Retinal pigment epithelial cell (primary cell): ENCODE measurements at places on chromosomes 7 and 10.

DNA sequence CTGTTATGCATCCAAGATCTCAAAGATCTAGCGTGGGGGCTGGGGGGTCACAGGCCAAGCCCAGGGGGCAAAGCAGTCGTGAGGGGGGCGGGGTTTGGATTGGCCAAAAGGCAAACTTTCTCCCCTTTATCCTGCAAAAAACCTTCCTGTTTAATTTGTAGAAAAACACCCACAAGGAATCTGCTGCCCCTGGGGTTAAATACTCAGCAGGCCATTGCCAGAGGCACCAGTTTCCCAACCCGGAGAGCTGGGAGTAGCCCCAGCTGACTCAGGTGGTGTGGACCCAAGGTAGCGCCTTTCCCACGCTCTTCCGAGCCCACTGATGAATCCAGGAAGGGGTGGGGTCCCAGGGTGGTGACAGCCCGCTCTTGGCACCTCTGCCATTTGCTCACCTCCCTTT is 21.4 kb downstream of the KCP start:
- DNase-seq, result no peak

GRCh38 chr7:91082038-91082437 is 182.2 kb upstream of the FZD1 start:
- DNase-seq, result no peak

DNA sequence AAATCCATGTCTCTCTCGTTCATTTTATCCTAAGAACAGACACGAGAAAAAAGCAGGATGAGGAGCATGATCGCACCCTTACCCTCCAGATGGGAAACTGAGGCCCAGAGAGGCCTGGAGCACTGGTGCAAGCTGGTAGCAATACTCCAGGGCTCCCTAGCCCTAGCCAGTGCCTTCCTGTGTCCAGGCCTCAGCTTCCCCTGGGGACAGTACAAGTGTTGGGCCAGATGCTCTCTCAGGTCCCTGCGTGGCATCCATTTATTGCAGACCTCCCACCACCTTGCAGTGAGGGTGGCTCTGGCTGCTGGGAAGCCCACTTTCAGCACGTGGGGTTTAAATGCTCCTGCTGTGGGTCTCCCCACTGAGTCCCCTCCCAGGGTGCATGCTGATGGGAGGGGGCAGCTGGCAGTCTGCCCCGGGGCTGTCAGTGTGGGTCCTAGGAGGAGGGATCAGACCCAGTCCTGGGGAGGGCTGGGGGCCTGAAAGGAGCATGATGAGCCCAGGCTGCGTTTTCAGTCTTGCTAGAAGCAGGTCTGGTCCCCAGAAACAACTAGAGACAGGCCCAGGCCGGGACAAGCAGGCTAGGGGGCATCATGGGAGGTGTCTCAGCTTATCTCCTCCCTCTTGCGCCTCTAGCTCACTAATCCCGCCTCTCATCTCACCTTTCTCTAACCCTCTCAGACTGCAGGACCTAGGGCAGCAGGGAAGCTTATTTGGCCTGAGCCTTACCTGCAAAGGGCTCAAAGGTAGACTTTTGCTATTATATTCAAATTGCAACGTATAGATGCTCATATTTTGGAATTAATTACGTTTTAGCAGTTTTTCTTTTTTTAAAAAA is 662 bp upstream of the PPIF start:
- no peak for DNase-seq

DNA sequence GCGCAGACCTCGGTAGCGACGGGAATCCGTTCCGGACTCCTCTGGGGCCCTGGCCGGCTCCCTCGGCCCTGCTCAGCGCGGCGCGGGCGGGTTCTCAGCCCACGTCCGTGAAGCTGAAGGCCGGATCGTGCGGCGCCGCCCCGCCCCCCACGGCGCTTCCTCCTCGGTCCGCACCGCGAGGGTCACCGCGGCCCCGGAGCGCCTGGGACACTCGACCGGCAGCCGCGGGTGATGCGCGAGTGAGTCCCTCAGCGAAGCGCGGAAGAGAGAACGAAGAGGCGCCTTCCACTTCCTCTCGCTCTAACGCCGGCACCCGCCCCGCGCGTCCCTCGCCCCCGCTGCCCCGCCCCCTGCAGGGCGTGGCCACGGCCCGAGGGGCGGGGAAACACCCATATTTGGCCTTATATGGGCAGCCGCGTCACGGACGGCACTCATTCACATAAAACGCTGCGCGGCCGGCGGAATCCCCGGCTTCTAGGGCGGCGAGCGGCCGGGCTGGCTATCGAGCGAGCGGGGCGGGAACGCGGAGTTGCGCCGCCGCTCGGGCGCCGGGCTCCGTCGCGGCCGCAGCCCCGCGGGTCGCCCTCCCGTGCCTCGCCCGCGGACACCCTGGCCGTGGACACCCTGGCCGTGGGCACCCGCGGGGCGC is at the start of gene DUSP5:
Gene DUSP5, plus strand, starts transcription at position 470 of the 649 bp plus-strand sequence. CDS start 215 bp downstream, outside the sequence.
- DNase-seq, result no peak

GRCh38 chr10:117253908-117254307 is 13.0 kb downstream of the SLC18A2 start:
- no peak for DNase-seq

- DNase-seq, result no peak
These were observed 20.1 kb downstream of the CACNA2D1 start for GRCh38 chr7:82423446-82423845.

GRCh38 chr7:42432644-42433043 is 195.6 kb upstream of the GLI3 start:
- DNase-seq, result no peak

DNA sequence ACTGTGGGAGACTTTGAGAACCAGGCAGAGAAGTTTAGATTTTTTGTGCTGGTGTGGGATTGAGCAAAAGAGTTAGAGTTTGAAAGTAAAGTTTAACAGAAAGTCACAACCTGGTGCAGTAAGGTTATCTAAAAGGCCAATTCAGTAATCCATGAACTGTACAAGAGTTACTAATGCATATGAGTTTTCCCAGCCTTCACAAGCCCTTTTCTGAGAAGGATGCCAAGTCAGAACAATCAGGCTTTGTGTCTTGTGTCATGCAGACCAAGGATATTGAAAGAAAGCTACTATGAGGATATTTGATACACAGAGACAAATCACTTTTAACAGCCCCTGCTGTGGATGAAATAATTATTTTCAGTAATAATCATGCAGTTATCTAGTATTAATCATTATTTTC is 68.8 kb upstream of the MYO3A start:
- peak; percentile 71 for DNase-seq

GRCh38 chr7:77504951-77505350 is 32.1 kb upstream of the PTPN12 start:
- no peak for DNase-seq

- no peak for DNase-seq
These were observed 34.0 kb upstream of the DKK1 start for GRCh38 chr10:52280051-52280450.

- no peak for DNase-seq
These were observed 2.9 kb upstream of the TMEM72 start for GRCh38 chr10:44908066-44908749.

DNA sequence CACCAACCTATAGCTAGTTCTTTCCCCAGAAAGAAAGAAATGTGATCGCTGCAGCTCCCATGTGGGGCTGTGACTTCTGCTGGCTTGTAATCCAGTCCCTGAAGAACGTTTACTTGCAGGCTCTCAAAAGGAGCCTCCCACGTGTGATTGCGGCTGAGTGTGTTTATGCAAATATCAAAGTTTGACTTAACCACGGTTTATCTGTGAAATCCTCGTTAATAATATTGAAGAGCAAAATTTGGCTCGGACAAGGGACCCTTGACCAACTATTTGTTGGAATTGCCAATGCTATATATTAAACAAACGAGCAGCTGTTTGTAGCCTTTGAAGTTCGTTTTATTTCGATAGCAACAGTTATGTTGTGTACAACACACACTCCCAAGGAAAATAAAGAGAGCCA is 470.1 kb upstream of the NRP1 start:
- DNase-seq, result no peak

- DNase-seq, result peak; percentile 85
These were observed 525.8 kb downstream of the KIF20B start for GRCh38 chr10:90227217-90227656.

GRCh38 chr10:113103131-113103840 is 153.2 kb downstream of the TCF7L2 start:
- no peak for DNase-seq

- no peak for DNase-seq
These were observed 140.1 kb downstream of the PLXNA4 start for GRCh38 chr7:132436121-132436520.

DNA sequence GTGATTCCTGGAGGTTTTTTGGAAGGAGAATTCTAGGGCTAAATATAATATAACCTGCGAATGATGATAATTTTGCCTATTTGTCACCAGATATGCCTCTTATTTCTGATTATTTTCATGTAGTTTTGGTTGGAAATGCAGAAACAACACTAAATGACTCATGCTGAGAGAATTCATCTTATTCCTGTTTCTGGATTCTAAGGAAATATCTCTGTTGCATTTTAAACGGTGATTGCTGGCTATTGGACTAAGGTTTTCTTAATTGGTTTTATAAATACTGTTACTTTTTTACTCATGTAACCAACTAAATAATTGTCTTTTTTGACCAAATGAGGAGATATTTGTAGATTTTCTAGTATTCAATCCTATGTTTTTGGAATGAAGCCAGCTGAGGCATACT is 204.9 kb upstream of the NPSR1 start:
- DNase-seq, result peak; percentile 17

DNA sequence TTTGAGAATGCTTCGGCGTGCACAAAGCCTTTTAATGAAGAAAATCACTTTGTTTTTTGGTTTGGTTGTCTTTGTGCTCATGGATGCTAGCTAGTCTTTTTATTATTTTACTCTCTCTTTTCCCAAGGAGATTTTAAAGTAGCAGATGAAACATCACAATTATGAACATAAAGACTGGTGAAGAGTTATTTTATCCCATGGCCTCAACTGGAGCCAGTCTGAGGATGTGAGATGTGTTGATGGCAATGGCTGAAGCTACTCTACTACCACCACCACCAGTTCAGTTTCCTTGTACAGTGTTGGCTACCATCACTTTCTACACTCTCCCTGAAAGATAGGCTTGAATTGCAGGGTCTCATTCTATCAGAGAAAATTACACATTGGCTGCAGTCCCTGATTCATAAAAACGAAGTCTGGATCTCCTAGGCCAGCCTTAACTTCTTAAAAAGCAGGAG is 494 bp upstream of the HERC4 start:
- no peak for DNase-seq

DNA sequence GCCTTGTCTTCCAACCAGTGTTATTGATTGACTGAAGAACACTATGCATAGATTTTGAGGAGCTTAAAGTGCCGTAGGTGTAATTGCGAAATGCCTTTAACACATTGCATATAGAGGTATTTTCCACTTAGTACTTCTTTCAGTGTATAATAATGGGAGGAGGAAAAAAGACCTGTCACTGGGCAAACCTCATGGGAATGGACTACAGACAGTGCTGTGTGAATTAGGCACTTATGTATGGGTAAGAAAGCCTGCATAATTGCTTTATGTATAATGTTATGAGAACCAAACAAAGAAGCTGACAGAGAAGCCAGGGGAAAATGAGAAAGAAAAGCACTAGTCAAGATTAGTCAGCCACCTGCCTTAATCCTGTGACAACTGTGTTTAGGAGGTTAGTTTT is 12.4 kb upstream of the SCRN1 start:
- DNase-seq, result no peak

GRCh38 chr7:4709187-4709586 is 27.1 kb downstream of the FOXK1 start:
- no peak for DNase-seq

GRCh38 chr7:92835851-92836488 is 403 bp downstream of the CDK6 start:
- no peak for DNase-seq

- DNase-seq, result no peak
These were observed 299.9 kb downstream of the GRID1 start for GRCh38 chr10:86066696-86067095.

- no peak for DNase-seq
These were observed 32.6 kb downstream of the AP5Z1 start for GRCh38 chr7:4808026-4808425.

GRCh38 chr10:42836771-42837468 is 54.3 kb downstream of the BMS1 start:
- no peak for DNase-seq

DNA sequence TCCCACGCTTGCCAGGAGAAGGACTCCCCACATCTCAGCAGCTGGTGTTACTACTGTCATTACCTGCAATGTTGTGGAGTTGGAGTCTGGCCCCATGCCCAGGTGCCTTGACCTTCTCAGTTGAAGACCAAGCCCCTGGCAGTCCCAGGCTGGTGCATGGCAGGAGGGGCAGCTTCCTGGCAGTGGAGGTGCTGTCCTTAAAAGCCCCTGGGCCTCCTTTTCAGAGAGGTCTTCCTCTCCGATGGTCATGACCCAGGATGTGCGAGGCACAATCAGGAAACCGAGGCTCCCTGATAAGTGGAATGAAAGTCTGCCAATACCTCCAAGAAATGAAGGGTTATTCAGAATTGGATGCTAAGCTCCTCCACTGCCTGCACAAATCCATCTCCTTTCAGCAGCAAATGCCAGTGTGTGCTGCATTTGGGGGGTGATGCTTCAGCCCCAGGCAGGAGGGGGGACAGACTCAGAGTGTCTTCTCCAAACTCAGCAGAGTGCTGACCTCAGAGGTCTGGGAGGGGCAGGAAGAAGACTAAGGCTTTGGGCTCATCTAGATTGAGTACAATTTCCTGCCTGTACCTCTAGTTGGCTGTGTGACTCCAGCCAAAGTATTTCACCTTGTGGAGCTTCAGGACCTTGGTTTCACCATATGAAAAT is 97.0 kb upstream of the DDC start:
- DNase-seq, result no peak

DNA sequence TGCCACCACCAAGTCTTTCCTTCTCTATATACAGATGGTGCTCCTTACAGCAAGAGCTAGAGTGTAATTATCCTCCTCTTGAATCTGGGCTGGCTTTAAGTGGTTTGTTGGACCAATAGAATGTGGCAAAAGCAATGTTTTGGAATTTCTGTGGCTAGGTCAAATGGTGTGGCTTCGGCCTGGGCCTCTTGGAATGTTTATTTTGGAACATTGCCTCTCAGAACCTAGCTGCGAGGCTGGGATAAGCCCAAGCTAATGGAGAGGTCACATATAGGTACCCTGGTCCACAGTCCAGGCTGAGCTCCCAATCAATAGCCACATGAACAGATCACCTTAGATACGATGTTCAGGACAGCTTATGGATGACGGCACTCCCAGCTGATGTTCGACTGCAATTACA is 556.7 kb downstream of the TYW1 start:
- DNase-seq, result no peak

DNA sequence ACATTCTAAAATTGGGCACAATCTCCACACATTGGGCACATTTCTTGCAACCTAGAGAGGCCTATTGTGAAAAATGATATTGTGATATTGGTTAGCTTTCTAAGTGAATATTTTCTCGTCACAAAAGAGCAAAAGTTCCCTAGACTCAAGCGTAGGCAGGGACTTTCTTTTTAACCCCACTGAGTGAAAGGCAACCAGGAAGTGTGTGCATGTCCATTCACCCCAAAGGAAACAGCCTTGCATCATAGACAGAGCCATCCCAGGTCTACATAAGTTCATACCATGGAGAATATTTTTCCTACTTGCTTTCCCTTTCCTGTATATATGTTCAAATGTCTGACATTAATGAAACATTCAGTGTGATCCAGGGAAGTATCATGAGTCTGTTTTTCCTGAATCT is 84.2 kb upstream of the AGBL3 start:
- no peak for DNase-seq

- peak; percentile 89 for DNase-seq
These were observed 66.7 kb upstream of the PDZD8 start for GRCh38 chr10:117441812-117442443.
